ENCODE measurements at places on chromosomes 3 and 15.

GRCh38 chr3:63946753-63947152 lies 34.6 kb upstream of the SCAANT1 start:
- ATAC-seq, result no peak

GRCh38 chr15:28915041-28915810 lies 29.5 kb downstream of the APBA2 start:
- no peak for ATAC-seq

- no peak for ATAC-seq
Measured at GRCh38 chr3:171066206-171066605, 39.7 kb upstream of the SLC2A2 start.

- ATAC-seq, result no peak
Measured at GRCh38 chr15:80785811-80786354, 6.7 kb downstream of the CEMIP start.

GRCh38 chr3:59381282-59381681 lies 331.5 kb upstream of the CFAP20DC start:
- ATAC-seq, result no peak

GRCh38 chr15:68784206-68784605 lies 36.5 kb downstream of the ANP32A start:
- ATAC-seq, result no peak

- no peak for ATAC-seq
Measured at GRCh38 chr15:61879219-61879618, 181.0 kb downstream of the VPS13C start.

DNA sequence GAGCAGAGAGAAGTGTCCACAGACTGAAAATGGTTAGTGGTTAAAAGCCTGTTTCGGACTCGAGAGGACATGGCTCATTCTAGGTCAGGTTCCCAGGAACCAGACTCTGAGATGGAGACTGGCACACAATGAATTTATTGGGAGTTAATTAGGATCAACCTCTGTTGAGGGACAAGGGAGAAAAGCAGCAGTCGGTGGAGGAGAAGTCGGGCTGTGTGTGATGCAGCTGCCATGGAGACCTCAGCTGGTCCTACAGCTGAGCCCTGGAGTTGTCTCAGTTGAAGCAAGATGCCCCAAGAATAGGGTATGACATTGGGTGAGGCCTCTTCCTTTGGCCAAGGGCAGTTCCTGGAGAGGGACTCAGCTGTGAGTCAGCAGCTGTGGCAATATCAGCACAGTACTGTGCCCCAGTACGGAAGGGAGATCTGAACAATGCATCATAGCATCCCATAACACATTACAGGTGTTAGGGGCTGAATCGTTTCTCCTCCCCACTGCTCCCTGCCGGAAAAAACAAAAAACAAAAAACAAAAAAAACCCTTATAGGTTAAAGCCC lies 105.4 kb downstream of the ABHD5 start:
- no peak for ATAC-seq

DNA sequence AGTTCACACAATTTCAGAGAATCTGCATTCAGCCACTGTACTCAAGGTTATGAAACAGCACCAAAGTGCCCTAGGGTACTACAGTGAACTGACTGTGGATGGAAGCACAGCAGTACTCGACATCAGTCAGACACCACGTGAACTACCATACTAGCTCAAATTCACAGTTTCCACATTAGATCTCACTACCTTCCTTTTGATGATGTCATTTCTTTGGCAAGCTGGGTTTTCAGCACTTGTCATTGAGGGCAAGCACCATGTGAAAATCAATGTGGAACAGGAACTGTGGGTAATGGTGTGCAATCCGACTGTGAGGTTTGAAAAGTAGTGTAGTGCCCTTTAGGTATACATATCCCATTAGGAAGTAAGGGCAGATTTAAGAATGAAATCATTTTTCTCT lies 110.5 kb upstream of the BFSP2 start:
- ATAC-seq, result no peak

GRCh38 chr15:29589416-29589815 lies 232.9 kb downstream of the TJP1 start:
- no peak for ATAC-seq

All from SK-N-SH treated with all-trans-retinoic acid at 6 μM for 48 hours (cell line).